ENCODE measurements at places on chromosomes 12 and 14. TPM values are rescaled to one million over a fixed set of nuclear protein-coding genes. Genes with fewer than 3 reads are reported as not detected.

The LAG3 gene
- 3.8 TPM for total RNA-seq

DNA sequence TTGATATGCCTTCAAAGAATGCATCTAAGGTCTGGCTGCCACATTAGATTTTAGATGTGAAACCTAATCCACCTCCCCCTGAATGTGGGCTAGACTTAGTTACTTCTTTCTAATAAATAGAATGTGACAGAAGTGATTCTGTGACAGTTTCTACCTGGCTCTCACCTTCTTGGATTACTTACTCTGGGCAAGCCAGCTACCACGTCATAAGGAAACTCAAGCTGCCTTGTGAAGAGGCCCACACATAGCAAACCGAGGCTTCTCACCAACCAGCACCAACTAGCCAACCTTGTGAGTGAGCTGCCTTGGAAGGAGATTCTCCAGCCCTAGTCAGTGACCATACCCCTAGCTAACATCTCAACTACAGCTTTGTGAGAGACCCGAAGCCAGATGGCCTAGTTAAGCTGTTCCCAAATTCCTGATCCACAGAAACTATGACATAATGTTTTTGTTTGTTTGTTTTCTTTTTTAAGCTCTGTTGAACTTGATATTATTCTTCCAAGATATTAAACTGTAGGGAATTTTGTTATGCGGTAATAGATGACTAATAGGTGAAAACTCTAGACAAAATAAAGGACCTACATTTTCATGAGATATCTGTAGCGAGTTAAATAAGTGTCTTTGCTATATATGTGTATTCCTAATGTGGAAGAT, 6.2 kb downstream of the GPR19 start:
- no peaks in the 10 kb centered on the region for H3K27me3 ChIP-seq
- DNase-seq: no peak
- no peak overlapping the region for H3K4me3 ChIP-seq
- H3K27ac ChIP-seq: no peak overlapping the region
- no peaks in the 10 kb centered on the region for H3K36me3 ChIP-seq

The TAS2R42 gene
- total RNA-seq: not detected

DNA sequence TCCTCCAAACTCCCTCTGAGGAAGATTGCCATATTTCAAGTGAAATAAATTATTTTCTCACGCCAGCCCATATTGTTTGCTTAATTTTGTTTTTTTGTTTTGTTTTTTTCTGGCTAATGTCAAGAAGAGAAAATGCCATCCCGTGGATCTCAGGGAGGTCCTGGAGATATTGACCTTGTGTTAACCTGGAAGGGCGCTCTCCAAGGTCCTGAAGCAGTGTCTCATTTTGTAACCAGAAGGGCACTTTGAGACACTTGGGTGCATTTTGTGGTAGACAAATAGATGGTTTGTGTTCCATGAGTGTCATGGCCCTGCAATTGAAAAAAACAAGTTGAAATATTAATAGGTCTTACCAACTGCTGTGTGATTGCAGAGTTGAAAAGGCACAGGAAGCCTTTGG, 268.9 kb downstream of the SUDS3 start:
- no peaks in the 10 kb centered on the region for H3K27me3 ChIP-seq
- no peak overlapping the region for H3K4me3 ChIP-seq
- no peaks in the 10 kb centered on the region for H3K4me1 ChIP-seq
- no peaks in the 10 kb centered on the region for H3K36me3 ChIP-seq

The KLRC1 gene
- not detected for total RNA-seq

DNA sequence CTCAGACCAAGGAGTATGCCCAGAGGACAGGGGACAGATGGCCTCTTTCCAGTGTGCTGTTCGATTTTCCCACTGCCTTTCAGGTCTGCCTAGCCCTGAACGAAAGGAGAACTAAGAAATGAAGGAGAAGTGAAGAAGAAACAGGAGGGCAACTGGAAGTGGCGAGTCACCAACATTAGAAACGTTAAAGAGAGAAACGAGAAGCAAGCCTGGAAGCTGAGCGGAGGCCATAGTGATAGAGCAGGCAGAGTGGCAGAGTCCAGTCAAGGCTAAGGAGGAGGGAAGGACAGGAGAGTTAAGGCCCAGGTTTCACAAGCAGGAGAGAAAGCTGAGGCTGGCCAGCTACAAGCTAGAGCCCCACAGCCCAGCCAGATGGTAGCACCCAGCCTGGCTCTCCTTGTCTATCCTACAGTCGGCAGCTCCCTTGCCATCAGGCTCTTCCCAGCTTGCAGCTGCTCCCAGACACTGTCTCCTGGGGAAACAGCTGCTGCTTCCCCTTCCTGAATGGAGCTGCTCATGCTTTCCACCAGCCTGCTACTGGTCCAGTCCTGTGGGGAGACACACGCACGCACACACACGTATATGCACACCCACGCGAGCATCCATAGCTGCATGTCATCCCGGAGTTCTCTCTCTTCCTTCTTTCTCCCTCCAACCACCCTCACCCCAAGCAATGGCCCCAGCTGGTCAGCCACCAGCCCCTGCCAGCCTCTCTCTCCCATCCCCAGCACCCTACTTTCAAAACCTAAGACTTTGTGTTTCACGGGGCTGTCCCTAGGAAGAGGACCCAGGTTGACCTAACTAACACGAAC, 139.7 kb upstream of the CCND2 start:
- H3K27ac ChIP-seq: peak overlapping the region; percentile 41
- no peaks in the 10 kb centered on the region for H3K27me3 ChIP-seq
- H3K4me1 ChIP-seq: peaks cover 10% of the 10 kb centered on the region
- H3K4me3 ChIP-seq: no peak overlapping the region

The GSC gene
- total RNA-seq: 0.52 TPM

DNA sequence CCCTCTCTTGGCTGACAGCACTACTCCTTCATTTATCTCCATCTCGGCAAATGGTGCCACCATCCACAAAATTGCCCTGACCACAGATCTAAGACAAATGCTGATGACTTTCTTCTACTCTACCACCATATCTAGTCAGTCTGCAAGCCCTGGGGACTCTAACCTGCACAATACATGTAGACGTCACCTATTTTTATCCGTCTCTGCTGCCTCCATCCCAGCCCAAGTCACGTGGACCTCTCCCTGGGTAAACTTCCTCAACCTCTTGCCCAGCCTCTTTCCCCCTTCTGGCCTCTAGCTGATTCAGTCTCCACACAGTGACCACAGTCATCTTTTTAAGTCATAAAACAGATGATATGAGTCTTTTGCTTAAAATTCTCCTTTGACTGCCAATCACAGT, 1203.0 kb downstream of the AACS start:
- H3K36me3 ChIP-seq: no peaks in the 10 kb centered on the region
- H3K4me1 ChIP-seq: no peaks in the 10 kb centered on the region
- no peak overlapping the region for H3K27ac ChIP-seq
- DNase-seq: no peak
- no peak overlapping the region for H3K4me3 ChIP-seq
- no peaks in the 10 kb centered on the region for H3K27me3 ChIP-seq

DNA sequence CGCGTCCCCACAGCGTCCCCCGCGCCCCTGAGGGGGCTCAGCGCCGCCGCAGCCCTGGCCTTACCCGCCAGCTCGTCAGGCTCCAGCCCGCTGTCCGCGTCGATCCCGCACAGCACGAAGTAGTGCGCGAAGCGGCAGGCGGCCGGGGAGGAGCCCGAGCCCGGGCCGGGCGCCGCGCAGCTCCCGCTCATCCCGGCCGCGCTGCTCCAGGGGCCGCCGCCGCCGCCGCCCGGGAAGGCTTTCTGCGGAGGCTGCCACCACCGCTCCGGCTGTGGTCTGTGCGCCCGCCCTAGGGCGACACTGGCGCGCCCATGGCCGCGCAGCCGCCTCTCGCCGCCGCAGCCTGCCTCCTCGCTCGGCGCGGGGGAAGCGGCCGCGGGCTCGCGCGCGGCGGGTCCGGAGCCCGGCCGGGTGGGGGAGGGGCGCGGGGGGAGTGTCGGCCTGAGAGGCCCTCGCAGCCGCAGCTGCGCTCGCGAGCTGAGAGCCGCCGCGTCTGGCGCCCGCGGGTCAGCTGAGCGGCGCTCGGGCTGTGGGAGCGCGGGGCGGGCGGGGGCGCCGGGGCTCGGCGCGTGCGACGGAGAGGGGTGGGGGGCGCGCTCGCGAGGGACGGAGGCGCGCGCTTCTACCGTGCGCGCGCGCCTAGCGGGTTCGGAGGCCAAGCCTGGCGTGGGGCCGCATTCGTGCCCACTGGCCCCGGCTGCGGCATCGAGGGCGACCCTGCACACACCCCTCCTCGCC, at the start of gene DENND5B:
DENND5B (minus strand) TSS at position 495 of the 738 bp plus-strand sequence; CDS start at position 191, 304 bp downstream.
- peaks cover 9% of the 10 kb centered on the region for H3K4me1 ChIP-seq
- H3K36me3 ChIP-seq: peaks cover 5% of the 10 kb centered on the region
- no peak within 1 kb of the TSS for H3K27ac ChIP-seq
- no peak for DNase-seq

DNA sequence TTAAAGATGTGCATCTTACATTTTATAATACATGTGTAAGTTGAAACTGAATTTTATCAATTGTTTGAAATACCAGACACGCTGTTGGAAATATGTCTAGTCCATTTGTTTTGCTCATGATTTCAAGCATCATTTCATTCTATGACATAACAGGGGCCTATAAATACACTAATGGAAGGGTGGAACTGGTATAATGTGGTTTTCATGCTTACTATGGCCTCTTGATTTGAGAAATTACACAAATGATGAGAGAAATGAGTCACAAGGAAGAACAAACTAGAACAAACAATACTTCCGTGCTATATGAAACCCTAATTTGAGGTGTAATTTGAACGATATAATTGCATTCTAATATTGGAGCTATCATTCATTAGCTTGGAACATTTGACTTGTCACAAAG, 663.4 kb downstream of the SLC16A7 start:
- no peaks in the 10 kb centered on the region for H3K27me3 ChIP-seq
- DNase-seq: no peak
- no peak overlapping the region for H3K4me3 ChIP-seq
- H3K36me3 ChIP-seq: no peaks in the 10 kb centered on the region
